Sciatic nerve (tissue), 2 donors: ENCODE measurements at places on chromosomes 4 and X. TPM values are rescaled to one million over a fixed set of nuclear protein-coding genes. Genes with fewer than 3 reads are reported as not detected.

MAGEC2 gene
- total RNA-seq: not detected

SMR3B gene
- not detected for total RNA-seq

DNA sequence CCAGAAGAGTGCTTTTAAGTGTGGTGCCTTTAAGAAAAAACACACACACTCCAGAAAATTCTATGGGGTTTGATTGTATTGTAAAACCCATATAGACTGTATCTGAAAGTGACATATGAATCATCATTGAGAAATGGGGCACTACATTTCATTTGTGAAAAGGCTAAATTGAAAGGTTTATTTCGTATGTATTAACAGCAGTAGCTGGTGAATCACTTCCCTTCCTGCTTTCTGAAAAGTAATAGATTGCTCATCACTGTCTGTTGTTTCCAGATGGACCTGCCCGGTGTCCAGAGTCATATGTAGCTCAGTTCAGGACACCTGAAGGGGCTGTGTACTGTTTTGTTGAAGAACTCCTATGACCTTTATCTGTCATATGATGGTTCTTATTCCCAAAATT lies 28.1 kb upstream of the HPRT1 start:
- DNase-seq: no peak

PHOX2B gene
- not detected for total RNA-seq

CT45A10 gene
- total RNA-seq: not detected

STAP1 gene
- total RNA-seq: 0.36 TPM

AFM gene
- not detected for total RNA-seq
